ENCODE measurements at places on chromosomes 1 and 21.

DNA sequence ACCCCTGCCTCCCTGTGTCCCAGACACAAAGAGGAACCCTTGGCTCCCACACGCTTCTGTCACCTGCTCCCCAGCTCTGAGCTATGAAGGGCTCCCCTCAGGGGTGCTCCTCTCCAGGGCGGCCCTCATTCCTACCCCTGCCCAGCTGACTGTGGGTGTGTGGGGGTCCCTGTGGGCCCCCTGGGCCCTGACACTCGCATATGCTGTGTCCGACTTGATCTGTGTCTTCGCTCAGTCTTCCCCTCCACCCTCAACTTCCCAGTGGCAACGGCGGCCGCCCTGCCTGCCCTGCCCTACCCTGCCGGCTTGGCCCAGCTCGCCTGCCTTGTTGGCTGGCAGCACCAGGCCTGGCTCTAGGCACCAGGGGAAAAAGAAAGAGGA, 1.2 kb downstream of the KCNQ4 start:
- DNase-seq: no peak

- DNase-seq: no peak
These were observed 82.9 kb downstream of the FAM78B start for GRCh38 chr1:166083887-166084286.

DNA sequence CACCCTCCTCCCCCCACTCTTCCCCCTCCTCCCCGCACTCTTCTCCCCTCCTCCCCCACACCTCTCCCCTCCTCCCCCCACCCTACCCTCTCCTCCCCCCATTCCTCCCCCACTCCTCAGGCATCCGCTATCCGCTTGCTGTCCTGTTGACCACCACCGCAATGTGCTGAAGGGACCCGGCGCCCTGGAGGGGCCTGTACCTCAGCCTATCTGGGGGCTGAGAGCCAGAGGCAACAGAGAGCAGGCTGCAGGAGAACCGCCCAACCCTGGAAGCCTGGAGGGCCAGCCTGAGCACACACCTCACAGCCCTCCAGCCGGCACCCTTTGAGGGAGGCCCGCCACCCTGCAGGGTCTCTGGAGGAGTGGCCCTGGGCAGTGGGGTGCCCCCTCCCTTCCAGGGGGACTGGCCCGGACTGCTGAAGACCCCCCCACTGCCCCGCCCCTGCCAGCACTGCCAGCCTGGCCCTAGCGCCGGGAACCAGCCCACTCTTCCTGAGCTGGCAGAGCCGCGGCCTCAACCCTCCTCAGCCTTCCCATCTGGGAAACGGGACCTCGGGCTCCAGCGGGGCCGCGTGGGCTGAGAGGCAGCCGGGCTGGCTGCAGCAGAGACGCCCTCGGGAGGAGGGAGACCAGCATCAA, 1.2 kb downstream of the C1QTNF12 start:
- DNase-seq: no peak

DNA sequence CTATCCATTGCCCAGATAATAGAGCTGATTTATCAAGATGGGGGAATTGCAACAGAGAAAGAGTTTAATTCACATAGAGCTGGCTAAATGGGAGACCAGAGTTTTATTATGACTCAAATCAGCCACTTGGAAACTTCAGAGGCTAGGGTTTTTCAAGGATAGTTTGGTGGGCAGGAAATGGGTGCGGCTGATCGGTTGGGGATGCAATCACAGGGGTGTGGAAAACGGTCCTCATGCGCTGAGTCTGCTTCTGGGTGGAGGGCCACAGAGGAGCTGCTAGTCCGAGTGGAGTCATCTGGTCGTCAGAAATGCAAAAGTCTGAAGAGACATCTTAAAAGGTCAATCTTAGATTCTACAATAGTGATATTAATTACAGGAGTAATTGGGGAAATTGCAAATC, 32.0 kb upstream of the FAM89A start:
- no peak for DNase-seq

DNA sequence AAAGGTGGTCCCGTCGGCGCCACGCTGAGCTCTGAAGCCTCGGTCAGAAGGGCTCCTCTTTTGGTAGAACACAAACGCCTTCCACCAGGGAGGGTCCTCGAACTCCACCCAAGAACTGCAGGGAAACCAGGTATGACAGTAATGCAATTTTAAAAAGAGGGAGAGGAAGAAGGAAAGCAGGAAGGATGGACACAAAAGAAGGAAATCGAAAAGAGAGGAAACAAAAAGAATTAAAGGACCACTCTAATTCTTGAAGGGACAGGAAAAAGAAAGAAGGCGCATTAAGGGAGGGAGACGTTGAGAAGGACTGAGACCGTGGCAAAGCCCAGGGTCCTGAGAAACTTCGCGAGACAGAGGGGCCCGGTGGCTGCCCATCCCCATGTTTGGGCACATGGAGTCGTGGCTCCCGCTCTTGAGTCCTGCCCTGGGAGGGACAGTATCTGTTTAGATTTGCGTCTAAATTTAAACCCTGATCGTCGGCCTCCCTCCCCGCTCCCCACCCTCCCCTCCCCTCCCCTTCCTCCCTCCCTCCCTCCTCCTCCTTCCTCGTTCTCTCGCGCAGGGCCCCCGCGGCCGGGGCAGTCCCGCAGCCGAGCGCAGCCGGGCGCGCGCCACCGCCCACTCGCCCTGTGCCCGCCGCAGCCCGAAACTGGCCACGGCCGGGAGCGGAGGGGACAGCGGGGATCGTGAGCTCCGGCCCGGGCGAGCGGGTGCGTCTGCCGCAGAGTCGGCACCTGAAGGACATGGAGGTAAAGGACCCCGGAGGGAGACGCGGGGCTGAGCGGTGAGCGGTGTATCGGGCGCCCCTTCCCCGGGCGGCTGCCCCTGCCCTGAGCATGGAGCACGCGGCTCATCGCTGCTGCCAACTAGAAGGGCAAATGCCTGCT, at the start of gene RCSD1:
Gene RCSD1, plus strand, starts transcription at position 552 of the 887 bp plus-strand sequence. Its CDS starts 192 bp downstream, at position 744.
- no peak for DNase-seq
